Putamen (tissue), 1 donor: ENCODE measurements at places on chromosomes 5 and 9.

DNA sequence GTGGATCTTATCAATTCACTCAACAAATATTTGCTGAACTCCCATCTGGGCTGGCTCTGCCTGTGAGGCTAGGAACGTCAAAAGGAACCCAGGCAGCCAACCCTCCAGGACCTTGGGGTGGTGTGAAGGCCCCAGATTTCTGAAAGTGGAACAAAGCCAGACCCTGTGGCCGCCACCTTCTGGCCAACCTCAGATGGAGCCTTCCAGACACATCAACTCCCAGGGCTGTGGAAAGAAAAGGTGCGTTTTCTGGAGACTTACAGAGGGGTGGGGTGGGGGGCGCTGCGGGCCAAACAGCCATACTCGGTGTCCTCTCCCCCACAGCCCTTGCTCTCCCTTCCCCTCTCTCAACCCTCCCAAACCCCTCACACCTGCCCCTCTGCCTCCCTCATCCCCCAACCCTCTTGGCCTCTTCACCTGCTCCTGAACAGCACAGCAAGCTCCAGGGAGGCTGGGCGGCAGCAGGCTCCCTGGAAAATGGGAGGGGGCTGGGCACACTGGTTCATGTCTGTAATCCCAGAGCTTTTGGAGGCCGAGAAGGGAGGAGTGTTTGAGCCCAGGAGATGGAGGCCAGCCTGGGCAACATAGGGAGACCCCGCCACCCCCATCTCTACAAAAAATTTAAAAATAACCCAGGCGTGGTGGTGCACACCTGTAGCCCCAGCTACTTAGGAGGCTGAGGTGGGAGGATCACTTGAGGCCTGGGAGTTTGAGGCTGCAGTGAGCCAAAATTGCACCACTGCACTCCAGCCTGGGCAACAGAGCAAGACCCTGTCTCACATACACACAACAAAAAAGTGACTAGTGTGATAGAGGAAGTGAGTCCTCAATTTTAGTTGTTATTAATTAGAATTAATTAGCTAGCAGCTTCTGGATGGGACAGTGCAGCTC, 45.0 kb upstream of the PRRC2B start:
- DNase-seq: no peak

GRCh38 chr5:123207081-123207537, 118.1 kb downstream of the PRDM6 start:
- DNase-seq: no peak

GRCh38 chr9:128419061-128419925, 1.4 kb upstream of the CERCAM start:
- DNase-seq: no peak

- DNase-seq: no peak
These were observed 7.0 kb upstream of the RASGEF1C start for GRCh38 chr5:180215783-180216630.

GRCh38 chr5:142831009-142831383, 60.8 kb downstream of the ARHGAP26 start:
- no peak for DNase-seq

DNA sequence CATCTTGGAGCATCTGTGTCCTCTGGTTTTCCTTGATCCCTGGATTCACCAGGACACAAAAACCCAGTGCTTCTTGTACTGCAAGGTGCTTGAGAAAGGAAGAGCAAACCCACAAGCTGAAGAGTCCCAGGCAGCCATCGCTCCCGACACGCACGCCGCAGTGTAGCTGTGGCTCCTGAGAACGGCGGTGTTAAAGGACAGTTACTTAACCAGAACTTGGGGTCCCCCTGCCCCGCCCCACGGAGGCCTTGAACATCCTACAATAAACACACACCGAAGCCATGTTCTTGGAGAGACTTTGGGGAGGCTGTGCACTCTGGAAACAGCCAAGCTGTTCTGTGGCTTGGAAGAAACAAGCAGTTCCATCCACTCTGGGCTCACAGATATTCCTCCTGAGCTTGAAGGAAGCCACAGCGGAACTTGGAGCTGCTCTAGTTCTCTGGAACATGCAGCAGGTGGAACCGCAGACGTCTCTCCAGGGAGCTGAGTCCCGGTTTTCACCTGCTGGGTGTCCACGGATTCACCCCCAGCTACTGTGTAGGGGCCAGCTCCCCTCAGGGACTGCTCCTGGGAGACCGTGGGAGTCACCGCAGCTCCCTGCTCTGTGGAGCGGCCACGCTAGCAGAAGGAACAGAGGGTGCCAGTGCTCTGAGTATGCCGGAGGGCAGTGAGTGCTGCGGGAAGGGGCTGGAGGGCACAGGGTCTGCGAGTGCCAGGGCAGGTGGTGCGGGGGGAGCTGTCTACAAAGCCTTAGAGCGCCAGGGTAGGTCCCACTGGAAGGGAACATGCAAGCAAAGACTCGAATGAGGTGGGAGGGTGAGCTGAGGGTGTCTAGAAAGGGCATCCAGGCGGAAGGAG, 107.3 kb downstream of the ADAMTS2 start:
- DNase-seq: no peak

GRCh38 chr9:79567671-79568098, 4.1 kb upstream of the TLE4 start:
- DNase-seq: no peak

- DNase-seq: no peak
These were observed 30.1 kb upstream of the IL7R start for GRCh38 chr5:35826554-35826953.

DNA sequence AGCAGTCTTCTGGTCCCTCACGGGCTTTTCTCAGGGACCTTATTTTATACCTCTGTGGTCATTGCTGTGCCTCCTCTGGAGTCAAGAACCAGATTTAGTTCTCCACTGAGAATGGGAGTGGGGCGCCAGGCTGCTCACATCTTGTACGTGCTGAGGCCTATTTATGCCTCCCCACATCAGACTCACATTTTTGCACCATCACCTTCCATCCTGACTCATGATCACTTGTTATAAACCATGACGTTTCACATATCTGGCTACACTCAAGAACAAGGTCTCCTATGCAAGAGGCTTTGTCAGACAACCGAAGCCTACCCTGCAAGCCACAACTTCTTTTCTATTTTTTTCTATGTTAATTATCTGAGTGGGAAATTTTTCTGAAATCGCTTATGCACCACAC, 10.7 kb downstream of the PRUNE2 start:
- DNase-seq: no peak
